Stimulated activated CD8-positive, alpha-beta memory T cell treated with anti-CD3 and anti-CD28 coated beads, Interleukin-15, amount 100 ng/mL, for 1 hour (primary cell): ENCODE measurements at places on chromosomes 12 and 14.

DNA sequence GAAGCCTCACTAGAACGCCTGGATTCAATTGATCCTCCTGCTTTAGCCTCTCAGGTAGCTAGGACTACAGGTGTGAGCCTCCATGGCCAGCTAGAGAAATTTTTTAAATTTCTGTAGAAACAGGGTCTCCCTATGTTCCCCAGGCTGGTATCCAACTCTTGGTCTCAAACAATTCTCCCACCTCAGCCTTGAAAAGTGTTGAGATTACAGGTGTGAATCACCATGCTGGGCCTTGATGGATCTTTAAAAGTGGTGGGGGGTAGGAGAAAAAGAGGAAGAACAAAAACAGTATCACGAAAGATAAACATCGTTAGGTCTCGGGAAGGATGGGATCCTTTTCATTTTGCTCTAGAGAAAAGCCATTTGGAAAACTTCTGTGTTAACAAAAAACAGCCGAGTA lies 4.5 kb downstream of the GYS2 start:
- DNase-seq, result no peak

DNA sequence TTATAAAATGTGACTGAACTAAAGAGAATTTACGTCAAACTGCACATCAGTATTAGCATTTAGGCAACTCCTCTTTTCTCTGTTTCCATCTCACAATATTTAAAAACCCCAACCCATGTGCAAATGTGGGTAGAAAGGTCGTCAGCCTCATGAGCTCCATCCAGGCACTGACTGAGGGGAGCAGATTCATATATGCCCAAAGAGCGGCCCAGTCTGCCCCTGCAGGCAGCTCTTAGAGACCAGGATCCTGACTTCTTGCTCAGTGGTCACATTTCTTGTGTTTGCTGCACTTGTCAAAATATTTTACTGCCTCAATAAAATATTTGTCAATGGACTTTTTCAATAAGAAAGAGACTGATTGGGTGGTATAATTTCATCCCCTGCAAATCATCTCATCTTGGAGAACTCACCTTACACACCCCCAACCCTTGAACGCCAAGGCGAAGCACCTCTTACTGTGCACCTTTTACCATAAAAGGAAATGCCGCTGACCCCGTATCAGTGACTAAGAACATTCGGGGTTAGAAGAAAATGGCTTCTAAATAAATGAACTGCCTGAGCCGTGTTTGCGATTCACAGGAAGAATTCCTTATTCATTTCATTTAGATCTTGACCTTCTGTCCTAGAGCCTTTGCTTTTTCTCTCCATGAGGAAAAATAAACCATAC lies 418.8 kb downstream of the BCL11B start:
- DNase-seq, result no peak

DNA sequence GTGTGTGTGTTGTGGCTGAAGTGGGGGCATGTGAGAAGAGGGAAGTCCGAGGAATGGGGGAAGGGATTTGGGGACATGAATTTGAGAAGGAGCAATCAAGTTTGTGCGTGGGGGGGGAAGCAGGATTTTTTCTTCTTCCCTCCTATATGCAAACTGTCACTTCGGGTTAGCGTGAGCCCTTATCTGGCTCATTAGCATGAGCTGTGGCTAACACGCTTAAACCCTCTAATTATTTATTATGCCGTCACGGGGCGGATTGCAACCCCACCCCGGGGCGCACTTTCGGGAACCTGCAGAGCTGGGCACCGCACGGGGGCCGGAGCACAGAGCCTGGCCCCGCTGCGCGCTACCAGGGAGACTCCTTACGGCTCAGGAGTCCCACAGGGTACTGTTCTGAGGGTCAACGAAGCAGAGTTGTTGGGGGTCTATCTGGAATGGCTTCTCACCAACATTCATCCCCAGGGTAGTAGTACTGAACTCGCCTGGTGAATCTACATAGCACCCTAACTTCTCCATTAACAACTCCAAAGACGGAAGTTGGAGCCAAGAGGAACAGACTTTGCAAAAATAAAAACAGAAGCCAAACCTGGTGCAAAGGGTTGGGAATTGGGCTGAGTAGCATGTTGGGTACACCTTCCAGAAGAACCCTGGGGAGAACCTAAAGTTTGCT lies 6.4 kb upstream of the ASCL1 start:
- DNase-seq, result no peak

DNA sequence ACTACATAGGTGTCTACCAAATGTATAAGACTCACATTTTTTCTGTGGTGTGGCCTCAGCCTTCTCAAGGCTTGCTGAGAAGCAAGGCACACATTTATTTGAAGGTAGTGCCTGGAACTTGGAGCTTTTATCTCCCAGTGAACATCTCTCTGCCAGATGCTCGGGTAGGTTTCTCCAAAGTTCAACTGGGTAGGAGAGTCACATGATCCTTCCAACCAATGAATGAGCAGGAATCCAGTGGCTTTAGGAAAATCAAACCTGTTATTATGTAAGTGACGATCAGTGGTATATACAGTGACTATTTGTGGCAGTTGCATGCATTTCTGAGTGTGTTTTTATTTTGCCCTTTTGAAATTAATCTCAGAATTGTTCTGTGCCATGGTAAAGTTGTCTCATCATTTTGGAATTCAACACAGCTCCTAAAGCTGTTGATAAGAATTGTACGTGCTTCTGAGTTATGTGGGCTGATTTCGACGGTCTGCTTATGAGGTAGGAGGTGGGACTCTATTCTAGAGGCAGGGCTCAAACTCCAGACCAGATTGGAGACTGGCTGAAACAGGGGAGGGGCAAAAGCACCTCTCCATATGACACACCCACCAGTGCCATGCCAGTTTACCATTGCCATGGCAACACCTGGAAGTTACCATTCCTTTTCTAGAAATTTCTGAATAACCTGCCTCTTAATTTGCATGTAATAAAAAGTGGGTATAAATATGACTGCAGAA lies 57.6 kb downstream of the EID3 start:
- DNase-seq, result no peak

GRCh38 chr14:24828486-24828885 lies 194.5 kb upstream of the GZMB start:
- no peak for DNase-seq

DNA sequence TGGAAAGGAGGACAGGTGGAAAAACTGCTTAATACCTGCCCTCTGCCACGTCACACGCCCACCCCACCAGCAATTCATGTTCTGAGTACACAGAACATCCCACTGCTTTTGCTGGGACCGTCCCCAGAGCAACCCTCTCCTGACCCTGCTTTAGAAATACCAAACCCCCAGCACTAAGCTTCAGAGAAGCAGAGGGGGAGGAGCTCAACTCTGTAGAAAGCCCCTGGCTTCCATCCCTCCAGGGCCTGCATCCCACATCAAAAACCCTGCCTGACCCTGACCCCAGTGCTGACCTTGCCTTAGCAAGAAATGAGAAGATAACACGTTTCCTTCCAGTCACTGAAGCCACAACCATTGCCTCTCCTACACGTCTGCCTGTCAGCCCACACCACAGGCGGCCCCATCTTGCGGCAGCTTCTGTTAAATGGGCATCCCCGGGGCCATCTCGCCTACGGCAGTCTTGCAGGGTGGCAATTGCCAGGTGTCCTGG lies 19.7 kb downstream of the VDR start:
- no peak for DNase-seq

GRCh38 chr12:45464699-45465098 lies 248.8 kb downstream of the ANO6 start:
- no peak for DNase-seq

GRCh38 chr12:55695349-55695748 lies 12.4 kb downstream of the ITGA7 start:
- DNase-seq, result no peak

GRCh38 chr14:73237786-73238423 lies 599 bp downstream of the PAPLN start:
- DNase-seq, result no peak

GRCh38 chr12:112182499-112182898 lies 57.1 kb downstream of the TRAFD1 start:
- no peak for DNase-seq

DNA sequence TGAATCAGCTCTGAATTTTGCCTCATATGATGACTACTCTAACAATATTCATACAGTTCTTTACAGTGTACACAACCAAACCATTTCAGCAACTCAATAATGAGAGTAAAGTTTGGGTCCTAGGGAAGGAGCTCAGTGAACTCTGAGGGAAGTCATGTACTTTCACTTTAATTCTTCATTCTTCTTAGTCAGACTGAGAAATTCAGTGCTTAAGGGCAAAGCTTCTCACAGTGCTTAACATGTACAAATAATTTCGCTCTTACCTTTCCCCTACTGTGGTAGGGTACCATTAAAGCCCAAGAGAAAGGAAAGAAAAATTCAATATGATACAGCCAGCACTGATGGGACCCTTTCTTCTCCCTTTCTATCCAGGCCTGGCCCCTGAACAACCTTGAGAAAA lies 435.0 kb downstream of the NELL2 start:
- DNase-seq, result no peak

- DNase-seq, result no peak
These were observed 38.1 kb downstream of the HNRNPC start for GRCh38 chr14:21231020-21231652.

GRCh38 chr12:116529686-116530085 lies 29.5 kb upstream of the MAP1LC3B2 start:
- DNase-seq, result no peak

GRCh38 chr12:50569321-50569720 lies 64.5 kb downstream of the DIP2B start:
- no peak for DNase-seq

DNA sequence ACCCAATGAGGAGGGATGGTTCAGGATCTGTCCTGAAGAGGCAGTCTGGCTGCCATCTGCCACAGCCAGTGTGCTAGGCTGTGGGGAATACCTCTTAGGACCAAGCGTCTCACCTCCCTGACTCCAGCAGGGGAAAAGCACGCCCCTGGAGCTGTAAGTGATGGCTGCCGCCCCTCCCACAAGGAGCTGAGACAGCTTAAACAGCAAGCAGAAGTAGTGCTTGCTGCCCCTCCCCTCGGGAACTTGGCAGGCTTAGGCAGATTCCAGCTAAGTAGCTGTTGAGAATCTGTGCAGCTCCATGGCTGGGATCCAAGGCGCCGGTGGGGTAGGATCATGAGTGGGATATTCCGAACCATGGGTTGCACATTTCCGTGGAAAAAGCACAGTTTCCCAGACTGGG lies 360.4 kb upstream of the MDGA2 start:
- no peak for DNase-seq

DNA sequence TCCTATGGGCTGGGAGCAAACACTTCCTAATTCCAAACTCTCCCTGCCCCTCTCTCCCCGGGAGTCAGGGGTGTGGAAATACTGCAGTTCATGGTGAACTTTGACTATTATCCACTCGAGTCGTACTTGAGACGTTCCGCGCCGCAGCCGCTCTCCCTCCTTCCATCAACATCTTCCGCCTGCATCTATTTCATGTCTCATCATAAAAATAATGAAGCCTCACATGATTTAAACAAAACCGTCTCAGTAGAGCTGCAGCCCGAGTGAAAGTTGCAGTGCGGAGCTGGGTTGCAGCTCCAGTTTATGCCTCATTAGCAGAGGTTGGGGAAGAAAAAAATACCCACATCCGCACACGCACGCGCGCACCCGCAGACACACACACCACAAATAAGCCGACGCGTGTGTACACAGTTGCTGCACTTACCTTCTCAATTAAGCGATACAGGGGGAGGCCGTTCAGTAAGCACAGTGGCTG lies 283 bp downstream of the LMO3 start:
- DNase-seq, result no peak

DNA sequence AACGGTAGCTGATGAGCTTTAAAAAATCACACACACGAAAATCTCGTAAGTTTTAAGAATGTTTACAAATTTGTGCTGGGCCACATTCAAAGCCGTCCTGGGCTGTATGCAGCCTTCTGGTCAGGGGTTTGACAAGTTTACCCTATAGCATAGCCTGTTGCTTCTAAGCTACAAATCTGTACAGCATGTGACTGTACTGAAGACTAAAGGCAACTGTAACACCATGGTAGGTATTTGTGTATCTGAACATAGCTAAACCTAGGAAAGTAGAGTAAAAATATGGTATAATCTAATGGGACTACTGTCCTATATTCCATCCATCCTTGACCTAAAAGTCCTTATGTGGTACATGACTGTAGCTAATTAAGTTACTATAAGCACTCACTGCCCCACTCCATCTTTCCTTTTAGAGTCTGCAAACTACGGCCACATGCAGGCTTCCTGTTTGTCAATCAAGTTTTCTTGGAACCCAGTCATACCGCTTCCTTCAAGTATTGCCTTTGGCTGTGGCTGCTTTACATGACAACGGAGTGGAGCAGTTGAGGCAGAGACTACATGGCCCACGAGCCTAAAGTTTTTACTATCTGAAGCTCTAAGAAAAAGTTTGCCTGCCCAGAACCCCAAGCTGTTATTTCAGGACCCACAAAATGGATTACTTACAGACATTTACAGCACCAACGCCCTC lies 18.5 kb downstream of the KRT7 start:
- no peak for DNase-seq

DNA sequence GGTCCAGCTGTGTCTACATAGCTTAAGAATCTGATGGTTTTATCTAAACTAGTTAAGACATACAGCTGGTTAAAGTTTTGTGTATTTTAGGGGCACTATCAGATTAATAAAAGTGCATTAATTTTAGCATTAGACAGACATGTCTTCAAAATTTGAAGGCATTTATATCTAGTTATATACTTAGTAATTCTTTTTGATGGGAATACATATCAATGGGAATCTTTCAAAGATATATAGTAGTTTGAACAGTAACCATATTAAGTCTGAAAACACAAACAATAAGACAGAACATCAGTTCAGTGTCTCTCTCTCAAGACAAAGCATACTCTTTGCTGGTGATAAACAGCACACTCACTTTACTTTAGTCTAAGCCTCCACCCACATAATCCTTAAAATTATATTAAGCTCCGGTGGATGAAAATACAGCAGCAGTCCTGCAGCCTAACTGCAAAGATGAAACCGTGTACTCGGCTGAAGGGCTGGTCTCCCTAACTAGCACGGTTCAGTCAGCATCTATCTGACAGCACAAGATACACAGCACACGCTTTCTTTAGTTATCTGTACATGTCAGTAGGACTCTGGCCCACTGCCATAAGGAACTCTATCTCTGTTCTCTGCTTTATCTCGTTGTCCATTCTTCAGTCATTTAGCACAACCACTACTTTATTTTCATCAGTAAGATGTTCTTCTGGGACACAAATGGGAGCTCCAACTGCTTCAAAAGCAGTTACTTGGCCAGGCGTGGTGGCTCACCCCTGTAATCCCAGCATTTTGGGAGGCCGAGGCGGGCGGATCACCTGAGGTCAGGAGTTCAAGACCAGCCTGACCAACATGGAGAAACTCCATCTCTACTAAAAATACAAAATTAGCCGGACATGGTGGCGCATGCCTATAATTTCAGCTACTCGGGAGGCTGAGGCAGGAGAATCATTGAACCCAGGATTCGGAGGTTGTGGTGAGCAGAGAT lies 80.5 kb downstream of the MED13L start:
- DNase-seq, result no peak

GRCh38 chr14:37343307-37344094 lies 145.8 kb downstream of the MIPOL1 start:
- DNase-seq, result no peak

DNA sequence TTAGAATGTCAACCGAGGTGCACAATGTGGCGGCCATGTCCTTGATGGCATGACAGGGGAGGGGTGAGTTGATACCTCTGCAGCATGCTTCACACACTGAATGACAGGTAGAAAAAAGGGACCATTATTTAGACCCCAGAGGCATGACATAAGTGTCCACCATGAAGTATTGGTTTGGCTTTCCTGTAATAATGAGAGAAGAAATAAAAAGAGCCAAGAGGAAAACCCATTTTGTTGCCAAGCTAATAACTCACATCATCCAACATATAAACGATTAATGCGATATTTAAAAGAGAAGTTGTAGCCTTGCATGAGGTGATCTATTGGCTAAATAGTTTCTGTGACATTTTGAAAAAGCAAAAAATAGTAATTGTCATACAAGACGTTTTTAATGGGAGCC lies 343.4 kb downstream of the LRIG3 start:
- DNase-seq, result no peak
